ENCODE measurements at places on chromosomes 11 and 22.

GRCh38 chr22:27490080-27490479 is 311.5 kb downstream of the MN1 start:
- no peak for DNase-seq

DNA sequence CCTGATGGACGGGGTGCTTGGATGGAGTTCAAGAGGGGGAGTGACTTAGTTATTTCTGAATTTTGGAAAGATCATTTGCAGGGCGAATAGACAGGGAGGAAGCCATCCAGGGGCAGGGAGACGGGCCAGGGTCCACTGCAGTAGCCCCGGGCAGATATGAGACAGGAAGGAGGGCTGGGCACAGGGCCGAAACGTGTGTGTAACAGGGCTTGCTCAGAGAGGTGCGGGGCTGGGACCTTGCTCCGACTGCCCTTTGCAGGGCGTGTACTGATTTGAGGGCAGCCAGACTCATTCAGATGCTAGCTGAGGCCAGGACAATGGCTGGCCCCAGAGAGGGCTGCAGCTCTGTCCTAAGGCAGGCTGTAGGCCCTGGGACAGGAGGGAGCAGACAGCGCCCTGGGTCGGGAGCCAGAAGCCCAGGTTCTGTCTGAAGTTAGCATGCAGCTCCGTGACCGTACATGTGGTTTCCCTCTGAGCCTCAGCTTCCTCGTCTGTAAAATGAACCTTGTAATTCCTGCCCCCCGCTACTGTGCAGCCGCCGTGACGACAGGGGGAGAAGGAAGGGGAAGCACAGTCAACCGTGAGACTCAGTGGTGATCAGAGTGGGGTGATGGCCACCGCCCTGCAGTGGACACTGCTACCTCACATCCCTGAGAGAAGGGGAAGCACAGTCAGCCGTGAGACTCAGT is 103.4 kb downstream of the PHF21B start:
- no peak for DNase-seq

GRCh38 chr11:117606211-117606610 is 190.8 kb downstream of the DSCAML1 start:
- no peak for DNase-seq

DNA sequence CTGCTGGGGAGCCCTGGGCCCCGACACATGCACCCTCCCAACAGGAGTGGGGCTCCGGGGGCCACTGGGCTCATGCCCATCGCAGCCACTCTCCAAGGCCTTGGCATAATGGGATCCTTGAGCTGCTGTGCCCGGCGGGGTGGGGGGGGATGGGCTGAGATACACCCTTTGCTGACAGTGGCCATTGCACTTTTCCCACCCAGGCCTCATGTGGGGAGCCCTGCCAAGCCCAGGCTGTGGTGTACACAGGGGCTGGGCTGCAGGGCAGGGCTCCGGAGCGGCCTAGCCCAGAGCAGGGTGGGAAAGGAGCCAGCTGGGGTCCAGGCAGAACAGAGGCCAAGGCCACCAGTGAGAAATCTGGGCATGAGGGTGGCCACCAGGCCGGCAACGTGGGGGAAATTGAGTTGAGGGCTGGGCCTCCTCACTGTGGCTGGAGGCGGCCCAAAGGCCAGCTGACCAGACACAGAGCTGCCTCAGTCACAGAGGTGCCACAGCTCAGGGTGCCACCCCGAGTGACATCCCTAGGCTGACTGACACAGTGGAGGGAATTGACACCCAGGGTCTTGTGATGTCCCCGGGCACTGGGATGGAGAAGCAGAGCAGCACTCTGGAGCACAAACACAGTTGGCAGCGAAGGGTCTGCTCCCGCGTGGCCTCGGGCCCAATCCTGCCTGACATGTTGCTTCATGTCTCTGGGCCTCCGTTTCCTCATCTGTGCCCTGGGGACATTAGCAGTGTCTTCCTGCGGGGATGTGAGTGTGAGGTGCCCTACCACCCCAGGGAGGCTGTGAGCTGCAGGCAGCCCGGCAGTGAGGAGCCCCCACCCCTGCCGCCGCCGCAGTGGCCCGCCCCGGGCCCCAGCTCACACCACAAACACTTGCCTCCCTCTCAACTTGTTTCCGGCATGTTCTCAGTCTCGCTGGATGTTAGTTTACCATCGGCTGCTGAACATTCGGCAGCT is 30.4 kb downstream of the RTN4R start:
- DNase-seq, result no peak

DNA sequence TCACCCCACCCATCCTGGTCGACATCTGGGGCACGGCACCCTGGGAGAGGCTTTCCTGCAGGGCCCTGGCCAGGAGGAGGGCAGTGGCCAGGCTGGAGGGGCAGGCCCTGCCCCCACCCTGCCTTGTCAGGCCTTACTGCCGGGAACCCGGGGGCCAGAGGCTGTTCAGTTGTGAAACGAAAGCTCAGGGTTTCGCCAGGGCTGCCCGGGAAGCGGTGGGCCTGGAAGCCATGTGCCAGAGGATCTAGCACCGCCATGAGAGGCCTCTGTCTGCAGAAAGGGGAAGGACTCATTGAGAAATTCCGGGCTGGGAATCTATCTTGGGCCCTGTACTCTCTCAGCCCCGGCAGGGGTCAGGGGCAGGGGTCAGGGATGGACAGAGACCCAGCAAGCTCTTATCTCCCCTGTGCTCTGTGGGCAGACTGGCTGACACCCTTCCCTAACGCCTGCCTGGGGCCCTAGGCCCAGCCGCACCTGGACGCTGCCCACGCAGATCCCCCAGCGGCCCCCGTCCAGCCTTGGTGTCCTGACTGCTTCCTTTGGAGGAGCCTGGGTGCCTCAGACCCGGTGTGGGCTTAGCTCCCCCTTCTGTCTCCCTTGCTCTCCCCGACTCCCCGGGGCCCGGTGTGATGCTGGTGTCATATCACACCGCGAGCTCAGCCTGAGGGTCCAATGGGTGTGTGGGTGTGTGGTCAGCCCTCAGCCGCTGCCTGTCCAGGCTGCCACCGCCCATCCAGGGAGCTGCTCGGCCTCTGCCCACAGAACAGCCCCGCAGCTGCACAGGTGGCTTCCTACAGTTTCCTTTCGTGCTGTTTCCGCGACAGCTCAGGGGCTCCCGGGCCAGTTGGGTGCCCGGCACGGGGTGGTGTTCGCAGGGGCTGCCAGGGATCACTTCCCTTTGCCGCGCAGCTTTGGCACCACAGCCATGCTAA is 6.5 kb downstream of the PIM3 start:
- no peak for DNase-seq

DNA sequence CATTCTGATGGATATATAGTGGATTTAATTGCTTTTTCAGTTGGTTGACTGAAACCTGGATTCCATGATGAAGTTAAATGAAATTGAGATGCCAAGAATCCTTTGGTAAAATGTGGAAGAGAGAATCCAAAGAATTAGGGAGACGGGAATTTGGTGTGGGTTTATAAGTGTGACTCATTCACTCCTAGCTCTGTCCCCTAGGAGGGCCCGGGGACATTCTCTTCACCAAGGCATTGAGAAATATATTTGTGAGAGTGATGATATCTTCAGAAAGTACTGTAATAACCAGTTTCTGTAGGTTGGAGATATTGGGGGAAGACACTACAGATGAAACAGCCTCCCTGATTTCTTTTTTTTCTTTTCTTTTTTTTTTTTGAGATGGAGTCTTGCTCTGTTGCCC is 13.6 kb upstream of the PHOX2A start:
- DNase-seq, result no peak

- DNase-seq, result no peak
These were observed 924 bp upstream of the FADD start for GRCh38 chr11:70201882-70202861.

GRCh38 chr11:96036863-96037262 is 113.0 kb upstream of the MTMR2 start:
- DNase-seq, result no peak

GRCh38 chr11:128181088-128181480 is 406.3 kb downstream of the ETS1 start:
- no peak for DNase-seq

- no peak for DNase-seq
These were observed 14.9 kb upstream of the TSKU start for GRCh38 chr11:76768088-76768908.

DNA sequence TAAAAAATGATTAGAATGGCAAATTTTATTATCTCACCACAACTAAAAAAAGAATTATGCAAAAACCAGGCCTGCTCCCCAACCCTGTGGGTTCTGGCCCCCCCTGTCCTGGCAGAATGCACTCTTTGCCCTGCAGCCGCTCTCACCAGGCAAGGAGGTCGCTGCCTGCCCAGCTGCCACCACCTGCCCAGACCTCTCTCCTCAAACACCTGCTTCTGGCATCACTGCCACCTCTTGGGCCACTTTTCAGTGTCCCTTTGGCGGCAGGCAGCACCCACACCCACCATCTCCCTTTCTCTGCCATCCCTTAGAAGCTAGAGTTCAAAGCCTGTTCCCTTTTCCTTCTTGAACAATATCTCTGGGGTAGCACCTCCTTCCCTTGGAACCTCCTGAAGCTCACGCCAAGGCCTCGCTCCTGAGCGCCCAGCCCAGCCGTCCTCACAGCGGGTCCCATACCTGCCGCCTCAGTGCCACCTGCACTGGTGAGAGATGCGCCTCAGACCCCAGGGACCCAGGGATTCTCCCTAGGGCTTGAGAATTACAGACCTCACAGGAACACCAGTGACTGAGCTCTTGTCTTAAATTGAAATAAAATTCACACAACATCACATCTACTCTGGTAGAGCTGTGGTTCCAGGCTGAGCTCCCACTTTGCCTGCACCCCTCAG is 44.6 kb downstream of the SGSM3 start:
- DNase-seq, result no peak

DNA sequence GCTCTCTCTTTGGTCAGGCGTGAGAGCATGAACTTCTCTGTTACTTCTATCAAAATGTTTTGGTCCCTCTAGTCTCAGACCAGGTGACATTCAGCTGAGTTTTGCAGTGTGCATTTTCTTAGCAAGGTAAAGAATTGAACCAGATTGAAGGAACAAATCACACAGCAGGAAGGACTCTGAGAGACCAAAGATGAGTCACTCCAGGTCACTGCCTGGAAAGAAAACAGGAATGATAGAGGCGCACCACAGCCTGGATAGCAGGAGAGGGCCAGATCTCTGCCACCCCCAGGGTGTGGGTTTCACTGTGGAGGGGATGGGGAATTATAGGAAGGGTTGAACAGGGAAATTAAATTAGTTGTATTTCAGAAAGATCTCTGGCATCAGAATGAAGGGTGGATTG is 788.3 kb downstream of the NTM start:
- DNase-seq, result no peak

DNA sequence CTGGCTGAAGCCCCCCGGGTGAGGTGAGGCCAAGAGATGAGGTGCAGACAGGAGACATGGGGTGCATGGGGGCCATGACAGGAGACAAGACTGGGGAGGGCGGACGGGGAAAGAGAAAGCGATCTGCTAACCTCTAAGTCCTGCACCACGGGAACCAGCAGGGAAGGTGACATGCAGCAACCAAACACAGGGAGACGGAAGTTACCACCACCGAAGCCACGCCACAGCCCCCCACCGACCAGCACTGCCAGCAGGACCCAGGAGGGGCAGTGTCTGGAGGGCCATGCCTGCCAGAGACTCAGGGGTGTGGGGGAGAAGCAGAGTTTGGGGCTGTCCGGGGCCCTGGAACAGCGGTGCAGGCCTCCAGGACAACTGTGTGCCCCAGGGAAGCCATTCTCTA is 14.1 kb upstream of the RASL10A start:
- DNase-seq, result no peak

- DNase-seq, result peak; percentile 98
These were observed at the start of gene TESMIN for GRCh38 chr11:68751331-68751856. TESMIN (minus strand) TSS chr11:68751520; CDS start chr11:68750660, 860 bp downstream.

GRCh38 chr22:27157666-27158370 is 500.4 kb downstream of the MIAT start:
- DNase-seq, result no peak

GRCh38 chr11:72132646-72133045 is 2.9 kb upstream of the FOLR3 start:
- no peak for DNase-seq

GRCh38 chr11:113998574-113998973 is 23.7 kb downstream of the HTR3A start:
- no peak for DNase-seq

GRCh38 chr11:45087086-45087899 is 59.1 kb upstream of the PRDM11 start:
- no peak for DNase-seq

GRCh38 chr11:116736763-116737162 is 36.0 kb downstream of the BUD13 start:
- no peak for DNase-seq

GRCh38 chr22:23684026-23684425 is 6.8 kb upstream of the RGL4 start:
- no peak for DNase-seq

DNA sequence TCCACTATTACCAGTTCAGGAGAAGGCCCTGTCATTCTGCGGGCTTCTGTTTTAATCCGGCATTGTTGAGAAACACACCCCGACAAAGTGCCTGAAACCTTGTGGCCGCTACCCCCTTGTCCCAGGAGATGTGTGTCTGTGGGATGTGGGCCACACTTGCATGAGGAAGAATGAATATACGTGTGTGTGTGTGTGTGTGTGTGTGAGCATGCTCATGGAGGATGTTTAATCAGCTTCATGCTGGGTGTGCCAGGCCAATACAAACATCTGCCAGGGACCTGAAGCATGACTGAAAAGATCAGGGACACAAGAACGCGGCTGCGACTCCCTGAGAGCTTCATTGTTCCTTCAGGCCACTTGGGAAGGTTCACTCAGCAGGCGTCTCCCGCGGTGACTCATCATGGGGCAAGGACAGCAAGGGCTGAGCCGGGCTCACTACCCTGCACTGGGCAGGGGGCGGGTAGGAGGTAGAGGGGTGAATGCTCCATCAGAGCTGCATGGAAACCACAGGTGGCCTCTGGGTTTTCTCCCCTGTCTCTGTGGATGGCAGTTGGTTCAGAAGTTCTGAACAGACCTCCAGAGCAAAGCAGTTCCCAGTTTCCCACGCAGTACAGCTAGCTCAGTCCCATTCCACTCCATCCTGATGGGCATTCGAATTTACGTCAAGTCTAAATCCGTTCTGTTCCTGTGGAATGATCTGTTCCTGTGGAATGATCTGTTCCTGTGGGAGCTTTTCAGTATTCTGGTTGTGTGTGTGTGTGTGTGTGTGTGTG is 7.0 kb upstream of the MALAT1 start:
- DNase-seq, result no peak

DNA sequence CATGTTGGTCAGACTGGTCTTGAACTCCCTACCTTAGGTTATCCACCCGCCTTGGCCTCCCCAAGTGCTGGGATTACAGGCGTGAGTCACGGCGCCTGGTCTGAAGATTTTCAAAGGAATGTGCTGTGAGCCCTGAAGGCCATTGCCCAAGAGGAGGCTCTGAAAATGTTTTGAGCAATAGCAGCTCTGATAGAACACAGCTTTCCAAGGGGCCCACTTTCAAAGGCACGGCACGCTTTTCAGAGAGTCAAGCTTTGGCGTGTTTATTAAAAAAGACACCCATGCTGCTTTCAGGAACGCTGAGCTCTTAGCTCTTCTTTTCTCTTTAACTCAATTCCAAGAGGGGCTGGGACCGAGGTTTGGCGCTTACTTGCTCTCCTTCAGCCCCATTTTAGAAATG is 73.8 kb upstream of the CDON start:
- DNase-seq, result no peak

- no peak for DNase-seq
These were observed 75.6 kb upstream of the HEPHL1 start for GRCh38 chr11:93945596-93945995.

- no peak for DNase-seq
These were observed 825 bp downstream of the FBXO3 start for GRCh38 chr11:33773404-33773986.

- no peak for DNase-seq
These were observed 30.0 kb downstream of the MAPK1 start for GRCh38 chr22:21837248-21837979.
